ENCODE measurements at places on chromosomes 4 and X. TPM values are rescaled to one million over a fixed set of nuclear protein-coding genes. Genes with fewer than 3 reads are reported as not detected.

DNA sequence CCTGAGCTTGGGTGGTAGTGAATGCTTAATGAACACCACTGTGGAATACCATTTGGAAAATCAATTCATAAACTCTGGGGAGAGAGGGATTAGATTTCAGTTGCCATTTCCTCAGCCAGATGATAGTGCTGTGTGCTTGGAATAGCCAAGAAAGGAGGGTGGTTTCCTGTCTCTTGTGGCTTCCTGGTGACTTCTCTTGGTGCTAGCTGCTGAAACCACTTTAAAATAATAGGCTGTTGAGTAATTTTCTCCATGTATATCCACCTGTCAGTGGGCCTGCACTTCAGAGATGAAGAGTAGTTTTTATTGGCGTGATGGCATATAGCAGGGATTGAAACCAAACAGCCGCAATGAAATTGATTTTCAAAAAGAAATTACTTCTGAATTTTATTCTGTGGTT, 11.8 kb downstream of the EDA start:
- peak overlapping the region; percentile 37 for H3K4me3 ChIP-seq
- H3K27me3 ChIP-seq, result peaks cover 41% of the 10 kb centered on the region
- no peaks in the 10 kb centered on the region for H3K4me1 ChIP-seq
- H3K36me3 ChIP-seq, result peaks cover 3% of the 10 kb centered on the region
- no peak overlapping the region for H3K27ac ChIP-seq
- DNase-seq, result no peak

The ARR3 gene
- not detected for total RNA-seq

DNA sequence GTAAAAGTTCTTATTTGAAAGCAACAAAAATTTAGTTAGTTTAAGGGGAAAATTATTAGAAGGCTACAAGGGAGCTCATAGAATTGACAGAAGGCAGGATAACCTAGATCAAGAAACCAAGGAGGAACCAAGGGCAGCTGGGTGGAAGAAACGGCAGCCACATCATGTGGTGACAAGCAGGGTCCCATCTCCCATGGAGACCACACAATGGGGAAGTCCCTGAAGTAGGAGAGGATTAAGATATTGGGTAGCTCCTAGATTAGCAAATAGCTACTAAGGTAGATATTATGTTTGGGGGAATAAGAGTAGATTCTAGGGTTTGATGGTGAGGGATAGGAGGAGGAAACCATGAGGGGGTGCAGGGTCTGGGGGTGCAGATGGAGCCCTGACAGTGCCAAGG, 48.0 kb upstream of the TMEM154 start:
- DNase-seq, result no peak
- no peaks in the 10 kb centered on the region for H3K4me1 ChIP-seq
- H3K27ac ChIP-seq, result no peak overlapping the region
- H3K27me3 ChIP-seq, result peaks cover 7% of the 10 kb centered on the region
- no peaks in the 10 kb centered on the region for H3K36me3 ChIP-seq
- H3K4me3 ChIP-seq, result no peak overlapping the region

The VGLL1 gene
- total RNA-seq, result not detected

The ZCCHC18 gene
- total RNA-seq, result 3.0 TPM

DNA sequence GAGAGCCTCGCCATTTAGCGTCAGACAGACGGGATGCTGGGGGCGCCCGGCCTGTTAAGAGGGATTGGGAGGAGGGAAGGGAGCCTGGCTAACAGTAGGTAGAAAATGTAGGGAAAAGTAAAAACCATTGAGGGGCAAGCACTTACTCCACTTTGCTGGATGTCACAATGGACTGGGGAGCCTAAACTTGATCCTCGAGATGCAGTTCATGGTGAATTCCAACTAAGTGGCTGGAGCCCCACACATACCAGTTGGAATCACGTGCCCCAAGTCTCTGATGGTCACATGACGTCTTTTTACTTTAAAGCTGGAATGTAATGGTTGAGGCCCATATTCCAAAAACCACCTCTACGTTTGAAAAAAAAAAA, 1.5 kb downstream of the PLS3 start:
- no peak overlapping the region for H3K4me3 ChIP-seq
- no peak for DNase-seq
- H3K4me1 ChIP-seq, result peaks cover 16% of the 10 kb centered on the region
- H3K27ac ChIP-seq, result no peak overlapping the region
- H3K36me3 ChIP-seq, result no peaks in the 10 kb centered on the region

DNA sequence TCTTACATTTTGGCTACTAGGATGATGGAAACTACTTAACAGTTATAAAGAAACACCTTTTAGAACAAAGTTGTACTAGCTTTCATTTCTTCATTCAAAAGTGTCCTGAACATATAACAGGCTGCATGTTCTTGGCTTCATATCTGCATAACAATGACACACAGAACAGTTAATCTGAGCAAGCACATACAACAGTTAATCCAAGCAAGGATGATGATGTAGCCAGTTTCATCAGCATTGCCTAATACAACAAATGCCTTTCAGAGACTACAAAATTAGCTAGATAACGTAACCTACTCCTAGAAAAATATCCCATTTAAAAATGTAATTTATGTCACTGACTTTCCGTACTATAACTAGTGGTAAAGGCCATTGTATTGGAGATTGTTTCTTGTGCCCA, 182.1 kb downstream of the SCFD2 start:
- H3K4me3 ChIP-seq, result no peak overlapping the region
- H3K36me3 ChIP-seq, result peaks cover 9% of the 10 kb centered on the region
- H3K27me3 ChIP-seq, result no peaks in the 10 kb centered on the region
- no peak for DNase-seq
- no peaks in the 10 kb centered on the region for H3K4me1 ChIP-seq

- H3K36me3 ChIP-seq, result no peaks in the 10 kb centered on the region
- DNase-seq, result peak; percentile 22
- peaks cover 6% of the 10 kb centered on the region for H3K4me1 ChIP-seq
- no peak overlapping the region for H3K27ac ChIP-seq
These were observed 13.1 kb upstream of the EOLA1 start for GRCh38 chrX:149527705-149528104.

DNA sequence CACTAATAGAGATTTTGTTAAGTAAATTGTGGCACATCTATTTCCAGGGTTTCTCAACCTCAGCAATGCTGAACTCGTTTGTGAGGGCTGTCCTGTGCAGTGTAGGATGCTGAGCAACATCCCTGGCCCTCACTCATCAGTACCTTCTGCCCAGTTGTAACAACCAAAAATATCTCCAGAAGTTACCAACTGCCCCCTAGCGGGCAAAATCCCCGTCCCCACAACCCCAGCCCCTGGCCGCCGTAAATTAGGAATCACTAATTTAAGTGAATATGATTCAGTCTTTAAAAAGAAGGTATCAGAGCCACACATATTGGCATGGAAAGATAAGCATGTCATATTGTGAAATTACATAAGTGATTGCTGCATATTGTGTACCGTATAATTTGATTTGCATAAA, 123.4 kb downstream of the ASB9 start:
- DNase-seq, result peak; percentile 28
- no peak overlapping the region for H3K27ac ChIP-seq
- H3K4me3 ChIP-seq, result no peak overlapping the region
- H3K4me1 ChIP-seq, result peaks cover 23% of the 10 kb centered on the region
- H3K27me3 ChIP-seq, result peaks cover 8% of the 10 kb centered on the region

- peaks cover 94% of the 10 kb centered on the region for H3K27me3 ChIP-seq
- H3K27ac ChIP-seq, result no peak overlapping the region
- H3K4me3 ChIP-seq, result peak overlapping the region; percentile 71
- H3K36me3 ChIP-seq, result no peaks in the 10 kb centered on the region
- peak; percentile 70 for DNase-seq
These were observed 1.0 kb upstream of the PDGFRA start for GRCh38 chr4:54228056-54228527.

The TLR6 gene
- 3.8 TPM for total RNA-seq

- H3K4me3 ChIP-seq, result no peak overlapping the region
- no peak overlapping the region for H3K27ac ChIP-seq
- H3K27me3 ChIP-seq, result no peaks in the 10 kb centered on the region
These were observed 1599.7 kb downstream of the ARAP2 start for GRCh38 chr4:34644579-34645115.

- peak overlapping the region; percentile 88 for H3K4me3 ChIP-seq
- H3K4me1 ChIP-seq, result peaks cover 26% of the 10 kb centered on the region
- H3K36me3 ChIP-seq, result peaks cover 4% of the 10 kb centered on the region
- H3K27ac ChIP-seq, result peak overlapping the region; percentile 4
- peak; percentile 19 for DNase-seq
These were observed 83.6 kb downstream of the NBDY start for GRCh38 chrX:56812515-56813105.

- peaks cover 6% of the 10 kb centered on the region for H3K4me1 ChIP-seq
- H3K36me3 ChIP-seq, result peaks cover 24% of the 10 kb centered on the region
- DNase-seq, result no peak
- no peak overlapping the region for H3K4me3 ChIP-seq
These were observed 7.0 kb downstream of the RPL36A start for GRCh38 chrX:101397779-101398178.

The UBE2D3 gene
- total RNA-seq, result 481 TPM

The TEX11 gene
- total RNA-seq, result 0.22 TPM

DNA sequence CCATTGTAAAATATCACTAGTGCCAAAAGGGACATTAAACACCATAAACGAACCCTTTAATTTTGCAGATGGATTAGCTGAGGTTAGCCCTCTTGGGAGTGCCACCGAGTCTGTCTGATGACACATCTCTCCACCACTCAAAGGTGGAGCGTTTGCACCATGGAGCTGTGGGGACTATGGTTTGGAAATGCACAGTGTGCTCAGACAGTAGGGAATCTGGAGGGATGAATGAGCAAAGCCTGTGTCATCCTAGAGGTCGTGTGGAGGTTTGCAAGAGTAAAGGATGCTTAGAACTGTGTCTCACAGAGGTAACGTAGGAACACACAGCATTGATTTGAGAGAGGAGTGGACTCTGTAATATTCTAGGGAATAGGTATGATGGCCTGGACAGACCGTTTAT, 93.7 kb downstream of the CLNK start:
- peaks cover 27% of the 10 kb centered on the region for H3K4me1 ChIP-seq
- no peak overlapping the region for H3K27ac ChIP-seq
- no peak for DNase-seq
- no peak overlapping the region for H3K4me3 ChIP-seq
- no peaks in the 10 kb centered on the region for H3K27me3 ChIP-seq

The EREG gene
- total RNA-seq, result not detected

DNA sequence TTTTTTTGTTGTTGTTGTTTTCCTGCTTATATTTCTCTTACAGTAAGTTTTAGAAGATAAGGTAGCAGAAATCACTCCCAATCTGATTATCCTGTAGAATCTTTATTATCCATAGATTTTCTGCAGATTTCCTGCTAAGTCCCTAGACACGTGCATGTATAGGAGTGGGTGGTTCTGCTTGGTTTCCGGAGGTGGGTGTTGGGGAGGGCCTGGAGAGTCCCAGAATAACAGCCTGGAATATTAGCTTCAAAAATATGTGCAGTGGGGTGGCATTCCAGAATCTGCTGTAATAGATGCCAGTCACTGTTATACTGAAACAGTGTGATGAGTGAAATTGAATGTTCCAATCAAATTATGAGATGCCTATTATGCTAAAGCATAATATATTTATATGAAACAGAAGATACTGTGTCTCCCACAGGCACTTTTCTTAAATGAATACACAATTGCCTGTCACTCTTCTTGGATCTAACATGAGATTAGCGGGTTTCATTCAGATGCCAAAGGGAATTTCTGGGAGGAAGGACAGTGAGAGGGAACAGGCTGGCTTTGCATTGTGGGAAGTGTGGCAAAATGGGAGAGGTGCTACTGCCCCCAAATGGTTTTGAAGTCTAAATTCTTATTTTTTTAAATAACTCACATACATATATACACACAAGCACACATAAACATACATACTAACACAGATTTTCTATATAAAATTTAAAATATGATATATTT, 37.6 kb downstream of the C4orf50 start:
- peaks cover 19% of the 10 kb centered on the region for H3K27me3 ChIP-seq
- no peaks in the 10 kb centered on the region for H3K4me1 ChIP-seq
- no peak for DNase-seq
- no peak overlapping the region for H3K27ac ChIP-seq
- peaks cover 10% of the 10 kb centered on the region for H3K36me3 ChIP-seq

DNA sequence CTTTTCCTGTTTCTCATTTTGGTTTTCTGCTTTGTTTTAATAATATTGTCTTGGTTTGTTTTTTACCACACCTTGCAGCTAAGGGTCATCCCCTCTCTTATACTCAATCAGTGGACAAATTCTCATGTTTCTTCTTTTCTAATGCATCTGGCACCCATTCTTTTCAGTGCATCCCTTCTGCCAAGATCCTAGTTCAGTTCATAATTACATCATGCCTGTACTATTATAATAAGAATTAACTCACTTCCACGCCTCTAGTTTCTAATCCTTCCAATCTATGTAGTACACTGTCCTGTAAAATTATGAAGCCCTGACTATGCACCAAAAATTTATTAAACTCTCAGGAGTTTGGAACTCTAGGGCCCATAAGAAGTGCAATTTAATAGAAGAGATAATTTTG, 126.1 kb downstream of the FAT4 start:
- H3K4me1 ChIP-seq, result no peaks in the 10 kb centered on the region
- H3K27me3 ChIP-seq, result no peaks in the 10 kb centered on the region
- no peak overlapping the region for H3K27ac ChIP-seq
- DNase-seq, result no peak

DNA sequence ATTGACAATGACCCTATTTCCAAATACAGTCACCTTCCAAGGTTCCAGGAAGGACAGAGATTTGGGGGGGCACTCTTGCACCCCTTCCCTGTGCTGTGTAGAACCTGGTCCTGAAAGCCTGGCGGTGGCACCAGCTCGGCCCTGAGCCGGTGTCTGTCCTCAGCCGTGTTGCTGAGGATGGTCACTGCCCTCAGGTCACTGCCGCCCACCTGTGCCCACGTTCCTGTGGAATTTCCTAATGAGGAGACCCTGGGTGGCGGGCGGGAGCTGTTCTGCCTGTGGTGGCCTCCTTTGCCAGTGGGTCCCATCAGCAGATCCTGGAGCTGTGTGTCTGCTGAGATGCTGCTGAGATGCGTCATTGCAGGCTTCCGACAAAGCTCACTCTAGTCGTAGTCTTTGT, 32.9 kb downstream of the NELFA start:
- H3K4me1 ChIP-seq, result no peaks in the 10 kb centered on the region
- H3K27me3 ChIP-seq, result no peaks in the 10 kb centered on the region
- H3K36me3 ChIP-seq, result peaks cover 7% of the 10 kb centered on the region
- no peak for DNase-seq
- no peak overlapping the region for H3K4me3 ChIP-seq

- H3K4me3 ChIP-seq, result no peak overlapping the region
- peaks cover 14% of the 10 kb centered on the region for H3K27me3 ChIP-seq
- no peak overlapping the region for H3K27ac ChIP-seq
- H3K36me3 ChIP-seq, result no peaks in the 10 kb centered on the region
- no peak for DNase-seq
These were observed 440.1 kb downstream of the AFF2 start for GRCh38 chrX:148940411-148940996.

DNA sequence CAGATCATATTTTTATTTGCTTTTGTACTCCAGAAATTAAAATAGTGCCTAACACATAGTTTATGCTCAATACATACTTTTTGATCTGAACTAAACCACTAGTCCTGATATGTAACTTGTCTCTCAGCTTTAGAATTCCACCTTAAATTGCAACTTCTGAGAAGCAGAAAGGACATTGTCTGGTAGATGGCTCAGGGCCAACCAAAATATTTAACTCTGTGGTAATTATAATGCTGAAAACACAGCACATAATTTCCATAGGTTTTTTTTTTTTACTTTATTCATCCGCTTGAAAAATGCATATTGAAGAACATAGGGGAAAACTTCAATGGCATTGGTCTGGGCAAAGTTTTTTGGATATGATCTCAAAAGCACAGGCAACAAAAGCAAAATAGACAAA, 59.3 kb downstream of the AREG start:
- no peak for DNase-seq
- H3K36me3 ChIP-seq, result no peaks in the 10 kb centered on the region
- no peak overlapping the region for H3K27ac ChIP-seq
- no peak overlapping the region for H3K4me3 ChIP-seq
- H3K4me1 ChIP-seq, result no peaks in the 10 kb centered on the region
- peaks cover 15% of the 10 kb centered on the region for H3K27me3 ChIP-seq

GRCh38 chrX:96405842-96406241, 278.8 kb upstream of the DIAPH2 start:
- no peak overlapping the region for H3K4me3 ChIP-seq
- H3K36me3 ChIP-seq, result no peaks in the 10 kb centered on the region
- no peak for DNase-seq
- no peaks in the 10 kb centered on the region for H3K4me1 ChIP-seq
- no peak overlapping the region for H3K27ac ChIP-seq

Measured in activated T-cell treated with anti-CD3 and anti-CD28 coated beads, Interleukin-2, amount 50 U/mL, for 72 hours (primary cell).